ENCODE measurements at places on chromosomes 5 and 9.

DNA sequence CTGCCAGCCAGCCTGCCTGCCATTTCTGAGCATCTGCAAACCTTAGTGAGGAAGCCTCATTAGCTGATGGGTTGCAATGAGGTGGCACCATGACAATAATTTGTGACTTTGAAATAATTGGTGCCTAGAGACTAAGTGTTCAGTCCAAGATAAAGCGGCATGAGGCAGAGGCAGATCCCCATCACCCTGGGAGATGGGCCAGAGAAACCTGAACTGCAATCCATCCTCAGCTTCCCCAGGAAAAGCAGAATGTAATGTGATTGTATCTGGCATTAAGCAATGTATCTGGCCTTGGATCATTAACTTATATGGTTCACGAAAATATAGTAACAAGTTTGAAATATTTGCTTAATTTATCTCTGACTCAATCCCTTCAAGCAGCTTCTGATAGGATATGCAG, 101.0 kb downstream of the SPOCK1 start:
- DNase-seq, result no peak

DNA sequence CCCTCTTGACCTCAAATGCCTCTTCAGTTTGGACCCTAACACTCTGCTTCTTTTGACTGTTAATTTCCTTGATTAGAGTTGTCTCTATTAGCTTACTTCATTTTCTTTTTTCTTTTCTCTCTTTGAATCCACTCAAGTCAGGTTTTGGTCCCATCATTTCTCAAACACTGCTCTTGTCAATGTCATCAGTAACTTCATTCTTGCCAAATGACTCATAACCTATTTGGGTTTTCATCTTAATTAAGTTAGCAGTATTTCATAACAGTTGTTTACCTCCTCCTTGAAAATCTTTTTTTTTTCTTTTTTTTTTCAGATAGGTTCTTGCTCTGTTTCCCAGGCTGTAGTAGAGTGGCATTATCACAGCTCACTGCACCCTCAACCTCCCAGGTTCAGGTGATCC, 119.6 kb downstream of the PARP8 start:
- DNase-seq, result no peak

DNA sequence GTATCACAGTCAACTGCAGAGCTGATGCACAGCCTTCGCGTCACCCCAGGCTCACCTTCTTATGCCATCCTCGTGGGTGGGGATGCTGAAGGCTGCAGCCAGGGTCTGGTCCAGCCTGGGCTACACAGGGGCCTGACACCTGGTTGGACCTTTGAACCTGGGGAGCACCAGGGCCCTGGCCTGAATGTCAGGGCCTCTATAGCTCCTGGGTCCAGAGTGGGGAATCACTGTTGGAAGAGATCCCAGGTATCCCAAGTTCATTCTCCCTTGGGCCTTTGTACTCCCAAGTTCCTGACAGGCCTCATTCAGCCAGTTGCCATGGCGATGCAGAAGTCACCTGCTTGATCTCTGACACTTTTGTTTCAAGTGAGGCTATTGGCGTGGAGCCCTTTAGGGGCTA, 43.8 kb downstream of the ZNF618 start:
- no peak for DNase-seq

DNA sequence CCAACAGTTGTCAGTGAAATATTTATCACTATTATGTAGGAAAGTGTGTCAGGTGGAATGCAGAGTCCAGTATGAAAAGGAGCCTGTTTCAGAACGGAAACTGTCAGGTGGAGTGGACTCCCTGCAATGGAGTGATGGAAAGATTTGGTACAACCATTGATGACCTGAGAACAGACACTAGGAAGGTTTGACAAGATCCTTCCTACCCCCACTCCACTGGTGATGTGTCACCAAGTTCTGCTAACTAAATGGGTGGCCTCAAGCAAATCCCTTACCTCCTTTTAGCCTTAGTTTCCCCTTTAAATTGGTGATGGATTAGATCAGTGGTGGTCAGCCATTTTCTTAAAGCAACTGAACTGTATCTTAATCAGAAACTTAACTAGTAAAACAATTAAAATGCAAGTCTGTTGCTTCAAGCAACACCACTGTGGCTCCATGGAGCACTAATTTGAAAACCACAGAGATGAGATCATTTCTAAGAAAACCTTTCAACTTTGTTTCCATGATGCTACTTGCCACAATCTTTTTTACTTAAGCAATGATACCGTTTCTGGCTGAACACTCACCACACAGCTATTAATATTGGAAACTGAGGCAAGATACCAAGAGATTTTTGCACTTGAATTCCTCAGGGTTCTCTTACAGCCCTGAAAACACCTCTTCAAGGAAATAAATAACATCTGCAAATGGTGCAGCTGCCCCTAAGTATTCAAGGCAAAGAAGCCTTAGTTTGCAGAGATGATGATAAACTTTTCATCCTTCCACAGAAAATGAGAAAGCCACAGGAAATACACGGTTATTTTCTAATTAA, 140.6 kb downstream of the ERCC6L2 start:
- DNase-seq, result no peak

- DNase-seq, result no peak
Observed at GRCh38 chr9:129576546-129577543, 44.1 kb downstream of the C9orf50 start.

DNA sequence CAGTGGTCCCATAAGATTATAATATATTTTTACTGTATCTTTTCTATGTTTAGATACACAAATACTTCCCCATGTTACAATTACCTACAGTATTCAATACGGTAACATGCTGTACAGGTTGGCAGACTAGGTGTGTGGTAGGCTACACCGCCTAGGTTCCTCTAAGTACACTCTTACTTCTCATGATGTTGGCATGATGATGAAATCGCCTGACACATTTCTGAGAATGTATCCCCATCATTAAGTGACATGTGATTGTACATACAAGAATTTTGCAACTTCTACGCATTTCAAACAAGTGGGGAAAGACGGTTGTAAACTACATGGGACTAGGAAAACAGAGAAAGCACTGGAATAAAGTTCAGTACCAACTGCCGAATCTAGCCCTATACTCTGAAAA, 53.3 kb downstream of the SETX start:
- DNase-seq, result no peak

GRCh38 chr5:172913117-172913850, 45.9 kb upstream of the RPL26L1 start:
- no peak for DNase-seq

DNA sequence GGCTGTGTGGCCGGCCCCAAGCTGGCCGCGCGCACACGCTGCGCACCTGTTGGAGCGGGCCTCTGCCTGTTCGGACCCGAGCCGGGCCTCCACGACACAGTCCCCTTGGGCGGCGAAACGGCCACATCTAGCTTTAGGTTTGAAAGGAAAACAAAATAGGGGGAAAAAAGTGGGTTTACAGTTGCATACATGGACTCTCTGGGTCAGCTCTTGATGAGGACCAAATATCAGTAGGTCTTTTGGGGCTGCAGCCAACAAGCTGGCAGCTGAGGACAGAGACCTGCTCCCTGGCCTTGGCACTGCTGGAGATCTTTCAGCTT, 20.7 kb downstream of the IGIP start:
- no peak for DNase-seq

- DNase-seq, result peak; percentile 98
Observed at GRCh38 chr5:75717082-75717922, at the start of gene POC5. Gene POC5, minus strand, starts transcription at chr5:75717437. Its CDS starts 4,500 bp downstream, at chr5:75712937.

- DNase-seq, result no peak
Observed at GRCh38 chr5:59792983-59793585, 100.4 kb downstream of the PDE4D start.

DNA sequence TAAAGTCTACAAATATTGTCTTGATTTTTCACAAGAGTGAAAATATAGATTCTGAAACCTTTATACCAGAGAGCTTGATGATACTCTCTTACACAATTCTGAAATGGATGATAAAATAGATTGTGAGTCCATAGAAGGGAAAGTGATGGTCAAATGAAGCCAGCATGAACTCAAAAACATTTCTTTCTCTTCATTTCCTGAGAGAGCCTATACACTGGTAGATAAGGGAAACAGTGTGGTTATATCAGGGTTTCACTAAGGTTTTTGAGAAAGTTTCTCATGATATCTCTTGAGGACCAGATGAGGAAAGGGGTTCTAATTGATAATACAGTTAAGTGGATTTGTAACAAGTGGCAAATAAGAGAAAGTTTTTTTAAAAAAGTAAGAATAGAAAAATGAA, 254.1 kb downstream of the PJA2 start:
- no peak for DNase-seq

GRCh38 chr5:178074266-178074952, 38.9 kb upstream of the N4BP3 start:
- no peak for DNase-seq

DNA sequence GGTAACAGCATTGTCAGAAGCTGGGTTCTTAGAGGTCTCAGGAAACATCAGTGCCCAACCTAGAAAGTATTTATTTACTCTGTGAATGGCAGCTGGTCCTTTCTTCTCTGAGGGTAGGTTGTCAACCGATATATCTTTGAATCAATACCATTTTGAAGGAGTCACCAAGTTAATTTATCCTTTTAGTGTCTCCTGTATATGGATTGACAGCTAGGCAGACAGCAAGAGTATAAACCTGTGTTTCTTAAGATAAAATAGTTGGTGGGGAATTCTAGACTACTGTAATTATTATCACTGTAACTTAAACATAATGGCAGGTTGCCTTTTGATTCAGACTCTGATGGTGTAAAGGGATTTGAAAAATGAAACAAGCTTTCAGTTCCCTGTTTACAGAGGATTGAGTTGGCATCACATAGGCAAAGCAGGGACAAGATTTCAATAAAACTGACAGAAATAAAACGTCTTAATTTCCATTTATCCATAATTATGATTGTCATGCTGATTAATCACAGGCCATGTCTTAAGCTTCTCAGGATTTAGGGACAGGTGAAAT, 190.8 kb upstream of the HAPLN1 start:
- DNase-seq, result no peak

DNA sequence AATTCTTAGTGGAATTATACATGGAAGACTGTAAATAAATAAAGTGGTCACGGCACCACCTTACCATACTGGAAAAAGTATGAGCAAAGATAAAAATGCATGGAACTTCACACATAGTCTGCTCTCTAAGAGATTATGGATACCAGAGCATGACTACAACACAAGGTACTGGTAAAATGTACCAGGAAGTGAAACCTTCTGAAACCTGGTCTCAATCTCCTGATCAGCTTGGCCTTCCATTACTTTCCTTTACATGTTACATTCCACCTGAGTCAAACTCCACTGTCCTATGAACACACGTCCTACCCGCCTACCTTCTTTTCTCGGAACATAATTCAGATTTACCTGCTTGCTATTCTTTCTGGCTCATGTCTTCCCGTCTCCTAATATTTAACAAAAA, 15.9 kb downstream of the PTAR1 start:
- DNase-seq, result no peak

- peak; percentile 63 for DNase-seq
Observed at GRCh38 chr9:136847088-136847825, 2.0 kb upstream of the PHPT1 start.

GRCh38 chr5:80793354-80793753, 138.6 kb upstream of the DHFR start:
- no peak for DNase-seq

- DNase-seq, result no peak
Observed at GRCh38 chr9:121398374-121398773, 28.3 kb upstream of the STOM start.

- DNase-seq, result no peak
Observed at GRCh38 chr5:61401726-61402125, 69.7 kb downstream of the ZSWIM6 start.

DNA sequence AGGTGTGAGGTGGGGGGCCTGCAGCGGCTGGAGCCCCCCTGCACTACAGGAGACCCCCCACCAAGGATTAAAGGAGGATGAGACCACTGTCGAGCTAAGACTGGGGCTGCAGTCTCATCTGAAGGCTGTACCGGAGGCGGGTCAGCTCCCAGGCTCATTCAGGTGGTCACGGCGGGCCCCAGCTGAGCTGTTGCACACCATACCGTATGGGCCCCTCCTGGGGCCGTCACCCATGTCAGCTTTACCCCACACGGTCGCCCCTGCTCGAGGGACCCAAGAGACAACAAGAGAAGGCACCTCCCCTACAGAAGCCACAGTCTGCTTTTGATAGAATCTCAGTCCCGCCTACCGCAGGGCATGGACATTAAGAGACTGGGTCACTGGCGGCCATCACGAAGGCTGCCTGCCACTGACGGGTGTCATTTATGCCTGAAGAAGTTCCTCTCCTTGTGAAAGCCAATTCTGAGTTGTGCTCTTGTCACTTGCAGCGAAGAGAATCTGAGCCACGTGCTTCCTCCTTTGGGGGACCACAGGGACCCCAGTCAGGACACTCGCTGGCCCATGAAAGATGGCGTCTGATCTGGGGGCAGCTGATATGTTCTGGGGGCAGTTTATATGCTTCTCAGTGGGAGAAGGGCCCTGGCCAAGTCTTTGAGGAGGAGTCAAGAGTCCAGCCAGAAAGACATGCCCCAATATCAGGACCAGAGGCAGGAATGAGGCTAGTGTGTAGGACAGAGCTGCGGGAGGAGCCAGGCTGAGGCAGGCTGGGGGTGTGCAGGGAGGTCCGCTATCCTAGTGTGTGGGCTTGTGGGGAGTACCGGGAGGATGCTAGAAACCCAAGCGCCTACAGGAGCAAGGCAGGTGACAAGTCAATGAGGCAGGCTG, 102.4 kb downstream of the ZNF354C start:
- DNase-seq, result no peak

GRCh38 chr9:16386827-16387077, 483.7 kb downstream of the BNC2 start:
- no peak for DNase-seq
